Panc1 (cell line): ENCODE measurements at places on chromosomes 1 and 21.

- no peak for DNase-seq
These were observed 878 bp downstream of the MINDY1 start for GRCh38 chr1:151005729-151006319.

DNA sequence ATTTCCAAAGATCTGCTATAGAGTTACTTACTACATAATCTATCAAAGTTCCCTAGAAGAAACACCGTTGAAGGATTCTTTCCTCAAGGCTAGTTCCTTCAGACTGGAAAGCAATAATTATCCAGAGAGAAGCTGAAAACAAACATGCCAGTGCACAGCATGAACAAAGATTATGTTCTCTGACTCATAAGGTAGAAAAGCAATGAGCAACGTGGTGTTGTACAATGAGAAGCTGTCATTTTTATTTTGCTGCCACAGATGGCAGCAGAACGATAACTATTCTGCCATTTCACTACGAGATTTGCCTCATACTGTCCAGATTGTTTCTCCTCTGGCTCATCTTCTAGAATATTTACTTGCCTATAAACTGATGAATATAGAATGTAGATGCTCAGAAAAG, 10.7 kb downstream of the EXTL2 start:
- no peak for DNase-seq

DNA sequence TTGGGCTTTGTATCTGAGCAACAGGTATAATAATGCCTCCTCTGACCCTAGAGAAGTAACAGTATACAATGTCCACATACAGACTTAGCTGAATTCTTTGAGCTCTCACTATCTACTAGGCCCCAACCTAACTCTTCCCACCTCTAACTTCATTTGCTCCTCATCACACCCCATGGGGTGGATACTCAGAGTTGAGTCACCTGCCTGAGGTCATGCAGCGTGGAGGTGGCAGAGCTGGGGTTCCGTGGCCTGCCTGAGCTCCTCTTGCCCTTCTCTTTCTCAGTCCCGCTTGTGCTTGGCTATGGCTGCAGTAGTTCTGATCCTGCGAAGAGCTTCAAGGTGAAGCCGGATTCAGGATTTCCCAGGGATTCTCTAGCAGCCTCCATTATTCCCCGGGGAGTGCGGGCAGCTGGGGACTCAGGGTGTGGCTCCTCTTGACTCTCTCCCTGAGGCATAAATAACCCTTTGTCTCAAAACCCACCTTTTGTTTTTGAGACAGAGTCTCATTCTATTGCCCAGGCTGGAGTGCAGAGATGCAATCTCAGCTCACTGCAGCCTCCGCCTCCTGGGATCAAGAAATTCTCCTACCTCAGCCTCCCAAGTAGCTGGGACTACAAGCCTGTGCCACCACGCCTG, 29.9 kb upstream of the ACTL8 start:
- DNase-seq, result no peak

GRCh38 chr1:58065520-58065919, 481.0 kb downstream of the OMA1 start:
- no peak for DNase-seq

GRCh38 chr1:61109158-61109557, 26.8 kb downstream of the NFIA start:
- DNase-seq, result no peak

- DNase-seq, result no peak
These were observed 244.0 kb upstream of the DMRTA2 start for GRCh38 chr1:50667272-50667671.

DNA sequence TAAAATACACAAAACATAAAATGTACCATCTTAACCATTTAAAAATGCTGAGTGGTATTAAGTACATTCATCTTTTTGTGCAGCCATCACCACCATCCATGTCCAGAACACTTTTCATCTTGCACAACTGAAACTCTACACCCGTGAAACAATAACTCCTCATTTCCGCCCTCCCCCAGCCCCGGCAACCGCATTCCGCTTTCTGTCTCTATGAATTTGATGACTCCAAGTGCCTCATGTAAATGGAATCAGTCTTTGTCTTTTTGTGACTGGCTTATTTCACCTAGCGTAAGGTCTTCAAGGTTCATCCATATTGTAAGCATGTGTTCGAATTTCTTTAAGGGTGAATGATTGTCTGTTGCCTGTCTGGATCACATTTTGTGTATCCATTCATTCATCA, 37.2 kb downstream of the SCCPDH start:
- no peak for DNase-seq

DNA sequence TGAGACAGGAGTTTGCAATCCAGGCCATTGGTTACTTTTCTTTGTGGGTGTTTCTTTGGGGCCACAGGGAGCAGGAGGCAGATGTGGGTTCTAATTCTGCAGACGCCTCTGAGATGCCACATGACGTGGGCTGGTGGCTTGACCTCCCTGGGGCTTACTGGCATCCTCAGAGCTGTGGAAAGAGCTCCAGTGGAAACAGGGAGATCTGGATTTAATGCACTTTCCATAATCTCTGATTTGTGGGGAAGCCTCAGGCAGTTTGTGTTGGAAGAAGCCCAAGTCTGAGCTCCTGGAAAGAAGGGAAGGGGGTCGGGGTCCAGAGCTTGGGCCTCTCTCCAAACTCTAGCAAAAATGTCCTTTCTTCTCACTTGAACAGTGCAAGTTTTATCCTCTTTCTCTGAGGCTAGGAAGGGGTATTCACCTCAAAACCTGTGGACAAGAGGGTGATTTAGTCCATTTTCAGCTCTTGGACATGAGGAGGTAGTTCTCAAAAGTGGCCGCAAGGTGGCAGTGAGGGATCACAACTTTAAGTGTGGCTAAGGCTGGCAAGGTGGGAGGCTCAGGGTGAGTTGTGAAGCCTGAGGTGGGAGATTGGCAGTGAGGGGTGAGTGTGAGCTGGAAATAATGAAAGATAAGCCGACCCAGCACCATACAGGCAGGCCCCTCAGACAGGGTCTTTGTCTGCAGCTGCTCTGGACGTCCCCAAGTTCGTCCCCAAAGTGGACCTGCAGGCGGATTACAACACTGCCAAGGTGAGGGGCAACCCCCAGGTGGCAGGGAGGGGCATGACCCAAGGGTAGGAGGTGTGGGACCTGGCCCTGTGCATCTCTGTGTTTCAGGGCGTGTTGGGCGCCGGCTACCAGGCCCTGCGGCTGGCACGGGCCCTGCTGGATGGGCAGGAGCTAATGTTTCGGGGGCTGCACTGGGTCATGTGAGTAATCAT, 9.2 kb downstream of the IKBKE start:
- peak; percentile 54 for DNase-seq

DNA sequence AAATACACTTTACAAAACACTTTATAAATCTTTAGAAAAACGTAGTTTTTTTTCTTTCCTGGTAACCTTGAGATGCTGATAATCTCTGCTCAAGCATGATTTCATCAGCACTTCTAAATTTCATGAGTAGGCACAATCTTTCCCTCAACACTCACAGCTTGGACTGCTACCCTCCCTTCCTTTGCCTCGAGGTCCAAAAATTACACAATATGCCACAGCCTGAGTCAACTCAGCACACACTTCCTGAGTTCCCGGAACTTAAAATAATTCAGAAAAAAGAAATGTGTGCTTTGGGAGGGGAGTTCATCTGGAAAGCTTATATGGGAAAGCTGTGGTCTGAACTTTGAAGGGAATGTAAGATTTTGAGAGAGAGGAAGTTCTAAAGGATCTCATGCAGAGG, 5.9 kb downstream of the CLCA2 start:
- peak; percentile 22 for DNase-seq

DNA sequence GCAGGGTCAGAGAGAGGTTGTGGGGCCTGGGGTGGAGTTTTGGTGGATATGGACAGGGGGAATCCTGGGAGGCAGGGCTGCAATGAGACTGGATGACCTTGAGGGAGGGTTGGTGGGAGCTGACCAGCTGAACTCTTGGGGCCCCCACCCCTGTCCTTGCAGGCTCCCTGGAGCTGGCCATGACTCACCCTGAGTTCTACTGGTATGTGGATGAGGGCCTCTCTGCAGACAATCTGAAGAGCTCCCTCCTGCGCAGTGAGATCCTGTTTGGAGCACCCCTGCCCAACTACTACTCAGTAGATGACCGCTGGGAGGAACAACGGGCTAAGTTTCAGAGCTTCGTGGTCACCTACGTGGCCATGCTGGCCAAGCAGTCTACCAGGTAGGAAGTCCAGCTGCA, 23.6 kb downstream of the DISP3 start:
- DNase-seq, result no peak

DNA sequence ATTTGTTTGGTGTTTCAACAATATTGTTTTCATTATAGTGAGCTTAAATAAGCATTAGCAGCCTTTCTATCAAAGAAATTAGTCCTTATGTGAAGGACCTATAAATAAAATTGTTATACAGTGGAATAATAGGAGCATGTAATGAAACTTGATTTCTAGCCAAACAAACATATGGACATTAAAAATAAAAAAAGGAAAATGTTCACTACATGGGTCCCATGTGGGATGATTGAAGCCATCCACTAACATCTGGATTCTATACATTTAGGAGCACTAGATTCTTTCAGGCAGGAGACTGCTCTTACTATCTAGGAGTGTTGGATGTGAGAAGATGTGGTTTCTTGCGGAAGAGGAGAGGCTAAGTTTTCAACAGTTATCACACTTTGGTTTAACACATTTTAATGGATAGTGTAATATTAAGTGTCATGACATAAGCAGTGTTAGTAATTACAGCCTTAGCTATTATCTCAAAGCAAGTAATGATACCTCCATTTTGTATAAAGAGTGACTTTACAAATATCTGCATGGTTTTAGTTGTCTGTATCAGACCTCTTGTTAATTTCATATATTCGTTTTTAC, 62.3 kb downstream of the LYPLAL1 start:
- DNase-seq, result no peak

DNA sequence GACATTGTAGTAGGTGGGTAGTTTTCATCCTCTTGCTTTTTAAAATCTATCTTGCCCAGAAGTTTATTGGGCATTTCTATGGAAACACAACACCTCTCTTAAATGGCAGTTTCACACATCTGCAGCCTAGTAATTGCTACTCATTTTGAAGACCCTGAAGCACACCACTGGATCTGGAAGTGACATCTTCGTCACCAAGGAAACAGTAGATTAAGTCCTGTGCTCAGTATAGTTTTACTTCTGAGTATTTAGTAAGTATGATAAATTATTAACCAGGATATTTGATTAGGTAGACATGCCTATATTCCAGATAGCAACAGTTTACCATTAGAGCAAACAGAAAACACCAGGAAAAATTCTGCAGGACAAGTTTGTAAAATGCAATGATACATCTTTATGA, 48.7 kb downstream of the UCK2 start:
- DNase-seq, result no peak

GRCh38 chr1:97632776-97633175, 288.1 kb downstream of the DPYD start:
- no peak for DNase-seq
